ENCODE measurements at places on chromosomes 5 and 9. TPM values are rescaled to one million over a fixed set of nuclear protein-coding genes. Genes with fewer than 3 reads are reported as not detected.

The ERMP1 gene
- 38.4 TPM for total RNA-seq

The LRRC19 gene
- total RNA-seq: not detected

The RETREG1 gene
- 0.74 TPM for total RNA-seq

The GABRA1 gene
- total RNA-seq: not detected

The ZNF300 gene
- total RNA-seq: 0.05 TPM

The FLT4 gene
- total RNA-seq: 0.44 TPM

The FBXO4 gene
- total RNA-seq: 5.7 TPM

The ARHGEF39 gene
- 34.0 TPM for total RNA-seq

The PTPRD gene
- total RNA-seq: not detected

The FAXDC2 gene
- total RNA-seq: 0.39 TPM

The SPINK4 gene
- not detected for total RNA-seq

The RNF183 gene
- not detected for total RNA-seq

Data from Panc1 (cell line).